ENCODE measurements at places on chromosomes 3 and 15.

DNA sequence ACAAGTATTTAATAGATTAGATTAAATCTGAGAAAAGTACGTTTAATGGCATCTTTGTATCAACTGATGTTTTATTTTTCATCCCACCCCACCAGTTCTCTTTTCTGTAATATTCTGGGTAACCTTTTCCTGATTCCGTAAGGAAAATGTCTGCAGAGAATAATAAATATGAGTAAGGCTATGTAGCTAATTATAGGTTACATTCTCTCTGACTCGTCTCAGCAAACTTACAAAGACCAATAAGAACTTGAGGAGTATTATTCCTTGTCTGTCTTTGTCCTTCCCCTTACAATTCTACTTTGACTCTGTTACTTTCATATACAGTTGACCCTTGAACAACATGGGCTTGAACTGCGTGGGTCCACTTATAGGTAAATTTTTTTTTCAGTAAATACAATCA lies 12.1 kb downstream of the SNAP23 start:
- no peak for DNase-seq

DNA sequence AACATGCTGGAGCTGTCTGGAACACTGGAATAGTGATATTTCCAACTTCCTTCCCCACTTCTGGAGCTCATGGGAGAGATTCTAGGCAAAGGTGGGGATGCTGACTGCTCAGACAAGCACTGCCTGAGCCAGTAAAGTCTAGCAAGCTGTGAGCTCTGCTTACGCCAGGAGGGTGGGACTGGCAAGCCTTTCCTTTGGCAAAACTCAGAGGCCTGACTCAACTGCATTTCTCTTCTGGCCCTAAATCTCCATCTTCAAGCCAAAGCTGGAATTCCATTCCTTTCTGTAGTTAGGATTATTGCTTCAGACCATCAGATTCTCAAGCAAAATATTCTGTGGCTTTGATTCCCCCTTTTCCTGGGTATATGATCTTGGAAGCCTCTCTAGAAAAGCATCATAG lies 20.3 kb upstream of the EPB42 start:
- no peak for DNase-seq

- no peak for DNase-seq
Observed at GRCh38 chr15:30896211-30896606, 7.5 kb upstream of the FAN1 start.

DNA sequence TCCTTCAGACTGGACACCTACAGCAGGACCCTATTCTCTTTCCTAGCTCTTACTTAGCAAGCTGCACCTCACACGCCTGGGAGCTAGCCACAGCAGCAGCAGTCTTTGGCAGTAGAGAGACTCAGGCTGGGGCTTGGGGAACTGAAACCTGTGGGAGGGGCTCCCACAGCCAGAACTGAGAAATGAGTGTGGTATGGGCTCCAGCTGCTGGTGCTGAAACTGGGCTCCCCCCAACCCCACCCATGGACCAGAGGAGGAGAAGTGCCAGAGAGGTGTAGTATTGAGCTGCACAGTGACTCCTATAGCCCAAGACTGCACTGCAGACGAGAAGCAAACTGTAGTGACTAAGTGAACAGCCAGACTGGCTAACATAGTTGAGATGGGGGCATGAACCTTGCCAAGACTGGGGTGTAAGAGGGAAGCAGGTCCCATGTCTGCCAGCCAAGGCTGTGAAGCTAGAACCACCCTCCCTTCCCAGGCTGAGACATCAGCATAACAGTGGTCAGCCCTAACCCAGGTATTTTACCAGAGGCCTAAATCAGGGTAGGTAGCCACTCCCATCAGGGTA lies 62.5 kb downstream of the MYO5A start:
- DNase-seq = no peak

DNA sequence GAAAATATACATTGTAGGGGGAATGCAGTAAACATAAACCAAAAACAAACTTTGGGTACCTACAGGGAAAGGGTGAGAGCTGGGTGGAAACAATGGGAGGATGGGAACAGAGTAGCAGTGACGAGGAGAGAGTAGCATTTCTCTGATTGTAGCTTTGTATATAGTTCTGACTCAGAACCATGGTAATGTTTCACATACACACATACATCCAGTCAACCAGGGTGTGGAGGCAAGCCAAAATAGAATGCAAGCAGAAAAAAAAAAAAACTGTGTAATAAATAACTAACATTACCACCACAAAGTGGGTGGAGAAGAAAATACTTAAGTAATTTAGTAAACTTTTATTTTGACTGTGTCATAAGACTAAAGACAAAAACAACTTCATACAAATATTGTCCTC lies 27.2 kb downstream of the BCL2A1 start:
- DNase-seq = no peak

DNA sequence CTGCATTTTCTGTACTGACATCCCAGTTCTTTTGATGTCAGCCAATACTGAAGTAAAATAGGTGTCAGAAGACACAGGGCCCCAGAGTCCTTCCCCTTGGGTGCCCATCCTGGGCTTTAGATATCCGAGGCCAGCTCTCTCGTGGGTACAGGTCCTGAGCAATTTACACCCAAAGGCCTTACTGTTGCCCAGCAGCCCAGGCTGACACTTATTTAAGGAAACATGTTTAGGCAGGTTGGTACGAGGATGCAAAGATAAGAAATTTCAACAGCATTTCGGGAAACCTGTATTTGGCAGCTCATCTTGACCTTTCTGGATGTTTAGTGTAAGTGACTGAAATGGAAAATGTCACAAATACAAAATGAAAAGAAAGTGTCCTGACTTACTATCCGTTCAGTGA lies 130.0 kb upstream of the IL12A start:
- DNase-seq = no peak

GRCh38 chr15:68584756-68585573 lies 6.2 kb downstream of the CORO2B start:
- no peak for DNase-seq

DNA sequence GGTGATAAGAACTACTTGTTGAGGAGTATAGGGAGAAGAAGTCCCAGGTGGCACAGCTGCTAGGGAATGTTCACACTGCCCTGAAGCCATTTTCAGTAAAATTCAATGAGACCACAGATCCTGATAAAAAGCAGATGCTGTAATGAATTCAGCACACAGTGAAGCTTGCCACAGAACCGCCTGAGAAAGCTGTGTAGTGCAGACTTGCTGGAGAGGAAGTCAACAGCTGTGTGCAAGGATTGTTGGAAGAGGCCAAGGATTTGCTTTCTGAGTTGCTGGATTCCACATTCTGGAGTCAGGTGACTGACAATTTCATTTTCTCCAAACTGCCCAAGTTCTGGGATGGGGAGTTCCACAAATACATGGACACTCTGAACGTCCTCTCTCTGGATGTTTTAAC lies 70.9 kb downstream of the ANP32A start:
- DNase-seq = no peak

DNA sequence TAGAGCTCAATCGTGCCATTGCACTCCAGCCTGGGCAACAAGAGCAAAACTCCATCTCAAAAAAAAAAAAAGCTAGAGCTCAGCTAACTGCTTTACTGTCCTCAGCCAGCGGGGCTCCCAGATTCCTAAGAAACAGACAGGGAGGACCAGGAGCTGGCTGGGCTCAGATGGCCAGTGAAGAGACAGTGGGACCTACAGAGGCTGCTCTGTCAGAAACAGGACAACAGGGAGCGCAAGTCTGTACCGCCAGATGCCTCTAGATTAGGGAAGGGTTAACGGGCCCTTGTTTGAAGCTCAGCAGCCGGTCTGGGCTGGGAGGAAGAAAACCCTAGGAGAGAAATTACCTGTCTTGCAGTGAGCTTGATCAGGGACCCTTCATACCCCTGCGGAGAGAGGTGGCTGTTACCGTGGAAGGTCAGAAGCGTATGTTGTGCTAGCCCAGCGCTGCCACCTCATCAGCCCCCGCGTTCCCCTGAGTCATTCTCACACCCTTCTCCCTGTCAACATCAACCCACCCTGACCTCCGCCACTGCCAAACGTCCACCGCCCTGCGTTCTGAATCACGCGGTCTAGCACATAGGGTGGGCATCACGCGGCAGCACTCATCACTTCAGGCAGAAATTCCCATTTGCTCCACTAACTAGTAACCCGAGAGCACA lies 25.3 kb downstream of the RBPMS2 start:
- DNase-seq = no peak

DNA sequence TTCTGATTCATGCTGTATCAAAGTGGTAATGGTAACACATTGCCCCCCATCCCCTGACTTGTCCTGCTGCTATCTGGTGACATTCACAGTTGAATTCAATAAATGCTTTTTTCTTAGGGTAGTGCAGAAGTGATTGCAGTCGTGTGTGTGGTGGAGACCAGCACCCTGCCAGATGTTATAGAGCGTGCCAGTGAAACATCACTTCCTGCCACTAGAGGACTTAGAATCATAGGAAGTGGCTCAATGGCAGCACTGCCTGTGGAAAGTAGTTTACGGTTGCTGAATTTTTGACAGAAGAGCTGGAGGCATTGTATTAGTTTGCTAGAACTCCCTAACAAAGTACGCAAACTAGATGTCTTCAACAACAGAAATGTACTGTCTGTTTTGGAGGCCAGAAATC lies 37.4 kb upstream of the P2RY12 start:
- DNase-seq = no peak

DNA sequence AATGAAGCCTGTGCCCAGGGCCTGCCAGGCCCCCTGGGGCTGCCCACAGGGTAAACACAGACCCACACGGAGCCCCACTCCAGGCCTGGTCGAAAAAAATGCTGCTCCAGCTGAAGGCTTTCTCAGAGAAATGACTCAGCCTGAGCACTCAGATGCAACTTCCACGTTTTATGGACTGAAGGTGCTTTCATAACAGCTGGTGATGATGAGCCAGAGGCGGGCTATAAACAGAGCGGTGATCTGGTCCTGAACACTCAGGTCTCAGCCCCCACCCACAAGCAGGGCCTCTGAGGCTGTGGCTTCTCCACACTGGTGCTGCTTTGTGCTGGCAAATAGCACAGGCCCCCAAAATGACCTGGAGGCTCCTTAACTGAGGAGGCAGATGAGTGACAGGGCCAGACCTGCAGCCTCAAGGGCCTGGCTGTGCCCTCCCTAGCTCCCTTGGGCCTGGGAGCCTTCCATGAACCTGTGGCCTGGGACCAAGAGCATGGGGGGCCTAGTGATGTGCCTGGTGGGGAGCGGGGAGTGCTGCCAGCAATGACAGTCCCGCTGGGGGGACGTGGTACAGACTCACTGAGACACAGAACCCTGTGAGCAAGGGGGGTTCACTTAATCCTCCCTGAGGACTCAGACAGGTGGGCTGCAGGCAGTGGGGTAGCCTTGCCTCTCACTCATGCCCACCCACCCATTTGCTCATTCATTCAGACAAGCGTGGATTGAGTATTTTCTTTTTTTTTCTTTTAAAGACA lies 23.0 kb upstream of the FURIN start:
- peak; percentile 48 for DNase-seq

DNA sequence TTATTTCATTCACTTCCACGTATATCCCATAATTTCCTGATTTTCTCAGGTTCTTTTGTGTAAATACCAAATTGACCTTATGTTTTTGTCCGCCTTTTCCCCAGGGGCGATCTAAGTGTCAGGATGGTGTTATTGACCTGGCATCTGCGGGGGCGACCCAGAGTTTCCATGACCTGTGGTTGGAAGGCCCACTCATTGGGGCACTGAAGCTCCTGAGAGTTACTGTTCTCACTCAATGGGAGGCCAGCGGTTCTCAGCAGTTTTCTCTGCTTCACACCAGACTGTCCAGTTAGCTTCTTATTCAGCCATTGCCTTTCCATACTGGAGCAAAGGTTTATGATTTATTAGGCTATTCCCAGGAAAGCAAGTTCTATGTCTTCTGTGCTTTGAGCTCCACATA lies 53.3 kb downstream of the B3GALNT1 start:
- DNase-seq = no peak

DNA sequence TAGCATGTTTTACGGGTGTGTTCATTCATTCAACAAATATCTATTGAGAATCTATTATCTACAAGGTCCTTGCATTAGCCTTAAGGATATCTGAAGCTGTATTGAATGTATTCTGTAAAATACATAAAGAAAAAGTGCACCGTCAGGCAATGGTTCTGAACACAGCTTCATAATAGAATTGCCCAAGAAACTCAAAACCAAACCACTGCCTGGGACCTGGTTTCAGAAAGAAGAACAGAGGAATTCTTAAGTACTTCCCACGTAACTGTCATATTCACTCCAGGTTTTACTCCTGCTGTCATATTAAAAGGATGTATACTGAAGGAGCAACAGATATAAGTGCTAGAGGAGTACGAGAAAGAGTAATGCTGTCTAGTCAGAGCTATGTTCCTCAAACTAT lies 115.9 kb downstream of the FGF12 start:
- DNase-seq = no peak

- DNase-seq = no peak
Observed at GRCh38 chr15:81155375-81156218, 21.5 kb downstream of the CFAP161 start.

- no peak for DNase-seq
Observed at GRCh38 chr3:16820485-16820884, 64.3 kb upstream of the PLCL2 start.

- no peak for DNase-seq
Observed at GRCh38 chr15:101535170-101535902, 45.8 kb upstream of the PCSK6 start.

- DNase-seq = no peak
Observed at GRCh38 chr3:128497305-128498126, 4.5 kb upstream of the GATA2 start.

- no peak for DNase-seq
Observed at GRCh38 chr3:48679411-48680391, 6.0 kb downstream of the NCKIPSD start.

- no peak for DNase-seq
Observed at GRCh38 chr15:98717942-98718341, 69.6 kb downstream of the IGF1R start.
